Activated CD8-positive, alpha-beta T cell treated with anti-CD3 and anti-CD28 coated beads for 36 hours (primary cell): ENCODE measurements at places on chromosomes 4 and X. TPM values are rescaled to one million over a fixed set of nuclear protein-coding genes. Genes with fewer than 3 reads are reported as not detected.

- no peaks in the 10 kb centered on the region for H3K27me3 ChIP-seq
- no peak overlapping the region for H3K27ac ChIP-seq
- no peak overlapping the region for H3K4me3 ChIP-seq
- peaks cover 59% of the 10 kb centered on the region for H3K36me3 ChIP-seq
These were observed 59.1 kb downstream of the MRPL1 start for GRCh38 chr4:77921701-77922100.

DNA sequence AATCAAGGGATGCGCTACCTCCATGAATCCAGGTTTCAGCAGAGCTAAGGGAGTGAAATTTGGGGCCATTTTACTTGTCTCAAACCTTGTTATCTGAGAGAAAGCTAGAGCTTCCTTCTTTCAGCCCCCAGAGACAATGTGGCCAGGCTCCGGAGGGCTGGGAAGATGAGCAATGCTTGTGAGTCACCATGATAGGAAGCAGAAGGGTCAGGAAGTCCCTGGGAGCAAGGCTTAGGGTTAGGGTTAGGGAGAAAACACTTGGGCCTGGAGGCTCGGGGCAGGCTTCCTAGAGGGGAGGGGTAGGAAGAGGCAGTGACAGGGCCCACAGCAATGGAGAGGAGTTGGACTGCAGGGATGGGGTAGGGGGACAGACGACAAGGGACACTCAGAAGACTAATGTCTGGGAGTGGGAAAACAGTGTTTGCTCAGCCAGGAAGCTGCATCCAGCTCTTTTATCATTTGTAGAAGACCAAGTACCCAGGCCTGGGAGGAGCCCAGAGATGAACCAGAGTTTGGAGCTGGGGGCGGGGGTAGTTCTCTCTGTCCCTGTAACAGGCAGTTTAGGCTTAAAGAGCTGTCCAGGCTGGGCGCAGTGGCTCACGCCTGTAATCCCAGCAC, 16.4 kb upstream of the PORCN start:
- no peaks in the 10 kb centered on the region for H3K27me3 ChIP-seq
- DNase-seq: no peak
- H3K27ac ChIP-seq: no peak overlapping the region
- no peaks in the 10 kb centered on the region for H3K4me1 ChIP-seq

DNA sequence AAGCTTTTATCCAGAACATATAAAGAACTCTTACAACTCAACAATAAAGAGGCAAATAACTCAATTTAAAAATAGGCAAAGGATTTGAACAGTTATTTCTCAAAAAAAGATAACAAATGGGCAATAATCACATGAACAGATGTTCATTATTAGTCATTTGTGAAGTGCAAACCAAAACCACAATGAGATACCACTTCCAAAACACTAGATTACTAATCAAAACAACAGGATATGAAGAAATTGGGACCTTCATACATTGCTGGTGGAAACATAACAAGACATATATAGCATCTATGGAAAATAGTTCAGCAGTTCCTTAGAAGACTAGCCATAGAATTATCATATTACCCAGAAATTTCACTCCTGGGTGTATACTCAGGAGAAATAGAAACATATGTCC, 224.6 kb downstream of the FBXO8 start:
- H3K36me3 ChIP-seq: no peaks in the 10 kb centered on the region
- no peaks in the 10 kb centered on the region for H3K27me3 ChIP-seq
- no peak for DNase-seq
- no peaks in the 10 kb centered on the region for H3K4me1 ChIP-seq
- no peak overlapping the region for H3K27ac ChIP-seq

DNA sequence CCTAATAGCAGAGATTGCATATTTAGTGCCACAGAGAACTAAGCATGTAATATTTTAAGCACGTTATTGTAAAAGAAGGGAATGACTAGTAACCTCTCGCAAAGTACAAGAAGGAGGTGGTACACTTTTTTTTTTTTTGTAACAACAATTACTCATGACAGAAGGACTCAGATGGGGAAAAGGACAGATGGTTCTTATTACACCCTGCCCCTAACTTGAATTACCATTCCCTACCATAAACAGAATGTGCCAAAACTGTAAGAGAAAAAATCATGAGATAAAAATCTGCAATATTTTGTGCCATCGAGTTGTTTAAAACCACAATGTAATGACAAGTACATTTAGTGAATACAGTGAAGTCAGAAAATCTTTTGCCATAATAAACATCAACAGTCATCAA, 33.0 kb upstream of the RAPGEF2 start:
- H3K4me1 ChIP-seq: peaks cover 14% of the 10 kb centered on the region
- H3K36me3 ChIP-seq: no peaks in the 10 kb centered on the region
- H3K4me3 ChIP-seq: no peak overlapping the region
- no peak for DNase-seq
- H3K27me3 ChIP-seq: no peaks in the 10 kb centered on the region
- no peak overlapping the region for H3K27ac ChIP-seq

GRCh38 chr4:104436542-104436941, 58.2 kb downstream of the CXXC4 start:
- no peaks in the 10 kb centered on the region for H3K36me3 ChIP-seq
- no peak for DNase-seq
- no peak overlapping the region for H3K4me3 ChIP-seq
- no peaks in the 10 kb centered on the region for H3K4me1 ChIP-seq
- no peak overlapping the region for H3K27ac ChIP-seq
- H3K27me3 ChIP-seq: no peaks in the 10 kb centered on the region

- H3K27me3 ChIP-seq: no peaks in the 10 kb centered on the region
- no peaks in the 10 kb centered on the region for H3K36me3 ChIP-seq
- H3K4me1 ChIP-seq: no peaks in the 10 kb centered on the region
- H3K4me3 ChIP-seq: no peak overlapping the region
These were observed 257.5 kb upstream of the SLC7A11 start for GRCh38 chr4:138499627-138500026.

- no peak overlapping the region for H3K4me3 ChIP-seq
- no peak for DNase-seq
- no peak overlapping the region for H3K27ac ChIP-seq
- H3K27me3 ChIP-seq: no peaks in the 10 kb centered on the region
- no peaks in the 10 kb centered on the region for H3K4me1 ChIP-seq
These were observed 9.0 kb downstream of the HMGB2 start for GRCh38 chr4:173325007-173325736.

- no peaks in the 10 kb centered on the region for H3K27me3 ChIP-seq
- no peak overlapping the region for H3K4me3 ChIP-seq
- DNase-seq: no peak
- no peak overlapping the region for H3K27ac ChIP-seq
- peaks cover 16% of the 10 kb centered on the region for H3K4me1 ChIP-seq
These were observed 28.7 kb downstream of the RAB28 start for GRCh38 chr4:13455411-13455810.

- H3K4me3 ChIP-seq: no peak overlapping the region
- peaks cover 13% of the 10 kb centered on the region for H3K4me1 ChIP-seq
- peak overlapping the region; percentile 63 for H3K27ac ChIP-seq
- H3K36me3 ChIP-seq: no peaks in the 10 kb centered on the region
These were observed 367.0 kb downstream of the BCOR start for GRCh38 chrX:39730662-39731329.

DNA sequence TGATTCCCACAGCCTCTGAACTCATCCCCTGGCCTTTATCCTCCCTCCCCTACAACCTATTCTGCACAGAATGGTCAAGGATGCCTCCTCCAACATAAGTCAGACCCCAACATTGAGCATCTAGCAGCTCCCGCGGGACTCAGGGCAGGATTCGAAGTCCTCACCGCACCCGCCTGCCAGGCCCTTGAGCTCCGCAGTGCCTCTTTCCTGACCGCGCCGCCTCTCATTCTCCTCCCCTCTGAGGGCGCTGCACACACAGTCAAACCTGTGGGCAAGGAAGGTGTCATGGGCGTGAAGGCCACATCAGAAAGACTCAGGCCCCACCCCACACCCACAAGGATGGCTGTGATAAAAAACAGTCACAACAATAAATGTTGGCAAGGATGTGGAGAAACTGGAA, 84.1 kb downstream of the CPZ start:
- no peak overlapping the region for H3K4me3 ChIP-seq
- no peaks in the 10 kb centered on the region for H3K36me3 ChIP-seq
- no peak for DNase-seq
- no peak overlapping the region for H3K27ac ChIP-seq
- H3K27me3 ChIP-seq: no peaks in the 10 kb centered on the region
- no peaks in the 10 kb centered on the region for H3K4me1 ChIP-seq

DNA sequence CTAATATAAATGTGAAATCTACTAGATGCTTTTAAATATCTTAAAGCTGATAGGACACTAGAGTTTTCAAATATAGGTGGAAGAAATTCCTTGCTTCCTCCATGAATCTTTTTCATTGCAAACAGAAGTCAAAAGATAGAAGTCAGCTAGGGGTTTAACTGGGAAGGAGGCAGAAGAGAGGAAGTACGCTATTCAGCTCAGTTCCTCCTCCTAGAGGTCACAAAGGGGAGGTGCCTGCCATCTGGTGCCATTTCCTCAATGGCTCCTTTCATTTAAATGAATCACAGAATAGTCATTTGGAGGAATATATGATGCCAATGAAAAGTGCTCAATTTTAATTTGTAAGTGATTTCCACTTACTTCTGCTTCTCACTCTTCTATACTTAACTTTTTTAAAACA, 8.5 kb downstream of the COL25A1 start:
- peaks cover 19% of the 10 kb centered on the region for H3K27me3 ChIP-seq
- DNase-seq: peak; percentile 54
- no peak overlapping the region for H3K4me3 ChIP-seq
- H3K27ac ChIP-seq: no peak overlapping the region
- H3K36me3 ChIP-seq: no peaks in the 10 kb centered on the region

- no peak for DNase-seq
- H3K4me3 ChIP-seq: no peak overlapping the region
- peaks cover 3% of the 10 kb centered on the region for H3K27me3 ChIP-seq
- H3K27ac ChIP-seq: no peak overlapping the region
These were observed 337.7 kb downstream of the BMPR1B start for GRCh38 chr4:95095348-95095974.

- peak overlapping the region; percentile 68 for H3K27ac ChIP-seq
- peaks cover 15% of the 10 kb centered on the region for H3K36me3 ChIP-seq
- H3K4me3 ChIP-seq: peak overlapping the region; percentile 55
- H3K27me3 ChIP-seq: no peaks in the 10 kb centered on the region
- peak; percentile 37 for DNase-seq
- H3K4me1 ChIP-seq: peaks cover 36% of the 10 kb centered on the region
These were observed 58.0 kb downstream of the TAB3 start for GRCh38 chrX:30831082-30831481.

DNA sequence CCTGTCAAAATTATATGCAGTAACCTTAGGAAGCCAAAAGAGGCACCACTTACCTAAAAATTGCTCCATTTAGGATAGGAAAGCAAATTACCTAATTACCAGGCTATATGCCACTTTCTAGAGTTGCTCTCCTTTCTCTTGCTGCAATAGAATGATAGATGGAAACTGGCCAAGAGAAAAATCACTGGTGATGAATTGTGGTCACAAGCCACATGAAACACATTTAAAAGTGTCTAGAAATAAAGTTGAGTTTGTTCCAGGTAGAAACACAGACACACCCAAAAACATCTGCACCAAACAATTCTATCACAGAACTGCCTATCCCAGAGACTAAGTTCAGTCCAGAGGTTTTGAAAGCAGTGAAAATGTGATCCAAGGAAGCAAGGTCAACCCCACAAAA, 337.7 kb downstream of the PCDH19 start:
- DNase-seq: no peak
- no peaks in the 10 kb centered on the region for H3K36me3 ChIP-seq
- no peaks in the 10 kb centered on the region for H3K4me1 ChIP-seq
- H3K27ac ChIP-seq: no peak overlapping the region
- H3K27me3 ChIP-seq: no peaks in the 10 kb centered on the region
- no peak overlapping the region for H3K4me3 ChIP-seq

- no peak overlapping the region for H3K4me3 ChIP-seq
- H3K36me3 ChIP-seq: no peaks in the 10 kb centered on the region
- H3K27me3 ChIP-seq: no peaks in the 10 kb centered on the region
These were observed 62.8 kb downstream of the CCSER1 start for GRCh38 chr4:90189946-90190345.

EOLA2 gene
- 23.2 TPM for total RNA-seq

HSFX4 gene
- total RNA-seq: not detected

CNOT6L gene
- 109 TPM for total RNA-seq

ANOS1 gene
- not detected for total RNA-seq

CFP gene
- 2.1 TPM for total RNA-seq
